Stimulated activated CD8-positive, alpha-beta memory T cell treated with anti-CD3 and anti-CD28 coated beads, Interleukin-4, amount 100 ng/mL, for 1 hour (primary cell): ENCODE measurements at places on chromosomes 2 and 18.
A peak's percentile ranks its signal among the peaks of the same experiment; 100 is the strongest.

DNA sequence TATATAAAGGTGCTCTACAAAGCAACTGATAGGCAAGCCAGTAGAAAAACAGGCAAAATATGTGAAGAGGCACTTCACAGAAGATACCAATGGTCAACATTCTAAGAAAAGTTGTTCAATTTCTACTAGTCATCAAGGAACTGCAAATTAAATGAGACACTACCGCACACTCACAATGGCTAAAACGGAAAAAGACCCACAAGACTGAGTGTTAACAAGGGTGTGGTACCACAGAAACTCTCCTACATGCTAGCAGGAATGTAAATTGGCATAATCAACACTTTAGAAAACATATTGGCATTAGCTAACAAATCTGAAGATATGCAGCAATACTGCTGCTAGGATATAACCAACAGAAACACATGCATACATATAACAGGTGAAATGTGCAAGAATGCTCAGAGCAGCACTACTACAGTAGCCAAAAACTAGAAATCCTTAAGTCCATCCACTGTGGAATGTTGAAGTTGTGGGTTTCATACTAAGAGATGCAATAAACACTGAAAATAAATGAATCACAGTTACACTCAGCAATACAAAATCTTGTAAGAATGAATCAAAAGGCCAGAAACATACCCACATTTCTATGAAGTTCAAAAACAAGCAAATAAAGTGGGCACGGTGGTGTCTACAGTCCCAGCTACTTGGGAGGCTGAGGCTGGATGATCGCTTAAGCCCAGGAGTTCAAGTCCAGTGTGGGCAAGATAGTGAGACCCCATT is 9.2 kb downstream of the RNU4ATAC start:
- DNase-seq = no peak

DNA sequence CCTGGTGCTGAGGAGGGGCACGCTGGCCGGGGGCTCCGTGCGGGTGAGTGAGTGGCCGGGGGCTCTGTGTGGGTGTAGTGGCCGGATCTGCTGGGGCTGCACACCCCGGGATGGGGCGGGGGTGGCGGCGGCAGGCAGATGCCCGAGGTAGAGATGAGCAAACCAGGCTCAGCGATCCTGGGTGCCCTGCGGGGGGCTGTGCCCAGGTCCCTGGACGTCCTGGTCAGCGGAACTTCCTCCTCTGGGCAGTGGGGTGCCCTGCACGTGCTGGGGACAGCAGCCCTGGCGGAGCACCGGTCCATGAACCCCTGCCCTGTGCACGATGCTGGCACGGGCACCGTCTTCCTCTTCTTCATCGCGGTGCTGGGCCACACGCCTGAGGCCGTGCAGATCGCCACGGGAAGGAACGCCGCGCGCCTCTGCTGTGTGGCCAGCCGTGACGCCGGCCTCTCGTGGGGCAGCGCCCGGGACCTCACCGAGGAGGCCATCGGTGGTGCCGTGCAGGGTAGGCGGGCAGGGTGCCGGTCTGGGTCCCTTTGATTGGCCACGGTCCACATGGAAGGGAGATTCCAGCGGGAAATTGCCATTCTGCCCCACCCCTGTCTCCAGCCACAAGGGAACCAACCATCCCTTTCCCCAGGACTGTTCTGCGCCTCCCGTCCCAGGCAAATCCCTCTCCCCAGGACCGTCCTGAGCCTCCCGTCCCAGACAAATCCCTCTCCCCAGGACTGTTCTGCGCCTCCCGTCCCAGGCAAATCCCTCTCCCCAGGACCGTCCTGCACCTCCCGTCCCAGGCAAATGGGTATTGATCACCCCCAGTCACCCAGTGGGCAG is 5.9 kb downstream of the NEU4 start:
- no peak for DNase-seq

DNA sequence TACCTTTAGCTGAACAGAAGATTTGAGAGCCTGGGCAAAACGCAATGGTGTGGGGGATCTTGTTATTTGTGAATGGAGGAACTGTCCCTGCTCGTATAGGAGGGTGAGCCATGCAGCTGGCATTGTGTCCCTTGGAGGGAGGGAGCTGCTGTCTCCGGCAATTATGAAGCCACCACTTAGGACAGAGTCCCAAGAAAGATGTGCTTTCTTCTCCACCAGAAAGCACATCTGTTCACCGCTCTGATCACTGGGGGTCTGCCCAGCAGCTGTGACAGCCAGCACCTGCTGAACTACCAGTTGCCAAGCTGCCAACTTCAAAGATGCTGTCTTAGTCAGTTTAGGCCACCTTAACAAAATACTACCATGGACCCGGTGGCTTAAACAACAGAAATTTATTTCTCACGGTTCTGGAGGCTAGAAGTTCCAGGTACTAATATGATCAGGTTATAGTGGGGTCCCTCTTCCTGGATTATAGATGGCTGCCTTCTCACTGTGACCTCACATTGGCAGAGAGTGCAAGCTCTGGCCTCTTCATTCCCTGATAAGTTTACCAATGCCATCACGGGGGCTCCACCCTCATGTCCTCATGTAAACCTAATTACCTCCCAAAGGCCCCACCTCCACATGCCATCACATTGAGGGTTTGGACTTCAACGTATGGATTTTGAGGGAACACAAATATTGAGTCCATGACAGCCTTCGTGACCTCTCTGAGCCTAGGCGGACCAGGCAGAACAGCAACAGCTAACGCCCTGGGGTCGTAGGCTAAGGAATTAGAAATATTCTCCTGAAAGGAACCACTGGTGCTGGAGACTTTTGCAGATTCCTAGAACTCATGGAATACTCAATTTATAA is 148.3 kb downstream of the RHBDD1 start:
- no peak for DNase-seq

- no peak for DNase-seq
Observed at GRCh38 chr2:71608034-71608433, 154.7 kb downstream of the DYSF start.

DNA sequence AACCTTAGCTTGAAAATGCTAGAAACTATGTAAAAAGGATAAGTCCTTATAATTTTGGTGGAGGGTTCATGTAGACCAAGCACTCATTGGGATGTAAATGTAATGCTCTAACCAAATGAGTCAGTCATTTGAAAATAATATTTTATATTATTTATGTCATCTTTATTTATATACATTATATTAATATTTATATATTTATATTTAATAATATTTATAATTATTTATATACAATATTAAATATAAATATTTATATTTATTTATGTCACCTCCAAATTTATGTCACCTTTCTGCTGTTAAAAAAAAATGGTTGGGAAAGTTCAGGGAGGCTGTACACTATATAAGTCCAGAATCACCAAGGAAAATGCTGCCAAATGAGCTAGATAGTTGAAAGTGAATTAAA is 254.3 kb downstream of the FIGN start:
- DNase-seq = no peak

DNA sequence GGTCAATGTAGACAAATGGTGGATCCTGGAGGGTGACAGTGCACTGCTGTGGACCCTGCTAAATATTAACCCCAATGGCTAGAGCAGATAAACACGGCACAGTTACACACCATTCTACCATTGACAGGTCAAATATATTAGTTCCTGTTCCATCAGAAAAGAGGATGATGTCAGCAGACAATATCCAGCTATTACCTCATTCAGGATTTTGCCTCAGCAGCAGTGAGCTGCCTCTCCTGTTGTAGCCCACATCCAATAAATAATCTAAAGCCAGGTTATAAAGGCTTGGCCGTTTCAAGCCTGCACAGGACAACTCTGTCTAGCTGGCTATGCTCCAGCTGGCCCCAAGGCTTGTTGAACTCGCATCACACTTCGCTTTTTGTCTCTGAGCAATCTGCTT is 31.6 kb upstream of the NETO1 start:
- DNase-seq = no peak

GRCh38 chr2:151083856-151084795 is 177.5 kb downstream of the RBM43 start:
- DNase-seq = no peak

GRCh38 chr2:239793086-239793485 is 232.1 kb downstream of the NDUFA10 start:
- DNase-seq = no peak

DNA sequence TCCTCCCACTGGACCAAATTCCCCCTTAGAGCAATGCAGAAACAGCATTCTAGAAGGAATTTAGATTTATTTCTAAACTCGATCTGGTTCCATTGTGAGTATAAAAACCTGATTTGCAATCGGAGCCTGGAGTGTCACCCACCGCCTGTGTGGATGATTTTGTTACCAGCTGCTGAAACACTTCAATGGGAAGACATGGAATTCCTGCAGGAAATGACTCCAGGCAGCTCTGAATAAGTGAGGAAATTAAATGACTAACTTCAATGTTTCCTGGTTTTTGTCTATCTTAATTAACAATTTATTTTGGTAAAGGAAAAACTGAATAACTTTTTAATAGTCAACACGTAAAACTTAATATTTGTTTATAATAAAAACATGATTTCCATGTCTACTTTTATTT is 19.3 kb downstream of the CTAGE1 start:
- no peak for DNase-seq

DNA sequence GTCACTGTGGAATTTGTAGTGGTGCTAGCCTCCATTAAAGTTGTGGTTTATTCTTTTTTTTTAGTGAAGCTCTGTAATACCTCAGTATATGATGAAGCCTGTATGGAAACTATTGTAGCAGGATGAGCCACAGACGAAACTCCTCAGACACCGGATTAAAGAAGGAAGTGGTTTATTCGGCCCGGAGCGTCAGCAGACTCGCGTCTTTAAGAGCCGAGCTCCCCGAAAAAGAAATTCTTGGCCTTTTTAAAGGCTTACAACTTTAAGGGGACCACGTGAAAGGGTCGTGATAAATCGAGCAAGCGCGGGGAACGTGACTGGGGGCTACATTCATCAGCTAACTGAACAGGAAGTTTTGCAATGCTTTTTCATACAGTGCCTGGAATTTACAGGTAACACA is 8.1 kb upstream of the CCL20 start:
- no peak for DNase-seq

- no peak for DNase-seq
Observed at GRCh38 chr2:157182834-157183396, 74.6 kb upstream of the GALNT5 start.

- DNase-seq = no peak
Observed at GRCh38 chr18:12516049-12516630, 108.4 kb downstream of the PRELID3A start.

- DNase-seq = peak; percentile 21
Observed at GRCh38 chr2:110674620-110675555, 3.0 kb downstream of the BUB1 start.

- DNase-seq = no peak
Observed at GRCh38 chr2:143828763-143829537, 691.0 kb downstream of the ZEB2 start.

DNA sequence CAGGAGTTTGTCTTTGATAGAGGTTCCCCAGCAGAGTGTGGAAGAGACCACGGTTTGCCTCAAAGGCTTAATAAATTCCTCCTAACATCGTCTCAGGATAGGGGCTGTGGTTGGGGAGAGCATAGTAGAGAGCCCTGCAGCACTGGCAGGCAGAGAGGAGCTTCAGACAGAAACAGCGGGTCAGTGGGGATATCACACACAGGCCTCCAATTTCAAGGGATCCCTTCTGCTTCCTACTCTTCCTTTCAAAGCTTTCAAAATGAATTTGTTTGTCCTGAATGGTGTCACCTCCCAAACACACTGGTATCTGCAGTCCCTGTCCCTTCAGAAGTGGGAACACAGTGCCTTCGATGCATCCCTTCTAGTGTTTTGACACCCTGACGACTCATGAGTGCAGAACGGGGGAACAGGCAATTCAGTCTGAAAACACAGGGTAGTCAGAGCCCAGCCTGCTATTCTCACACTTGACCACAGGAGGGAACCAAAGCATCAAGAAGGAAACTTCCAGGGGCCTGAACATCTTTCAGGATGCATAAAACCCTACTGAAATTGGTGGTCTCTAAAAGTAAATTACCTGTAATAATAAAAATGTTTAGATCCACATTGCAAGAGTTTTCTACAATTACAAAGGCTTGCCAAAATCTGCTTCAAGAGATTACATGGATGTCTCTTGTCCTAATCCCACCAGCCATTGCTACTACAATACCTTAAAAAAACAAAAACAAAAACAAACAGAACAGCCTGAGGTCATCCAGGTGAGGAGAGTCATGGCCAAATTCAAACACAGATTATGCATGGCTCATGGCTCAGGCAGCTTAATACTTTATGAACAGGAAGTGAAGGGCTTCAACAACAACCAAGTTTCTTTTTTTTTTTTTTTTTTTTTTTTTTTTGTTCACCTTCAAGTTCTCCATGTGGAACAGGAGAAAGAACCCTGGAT is 49.8 kb downstream of the SLC14A2 start:
- DNase-seq = peak; percentile 48

DNA sequence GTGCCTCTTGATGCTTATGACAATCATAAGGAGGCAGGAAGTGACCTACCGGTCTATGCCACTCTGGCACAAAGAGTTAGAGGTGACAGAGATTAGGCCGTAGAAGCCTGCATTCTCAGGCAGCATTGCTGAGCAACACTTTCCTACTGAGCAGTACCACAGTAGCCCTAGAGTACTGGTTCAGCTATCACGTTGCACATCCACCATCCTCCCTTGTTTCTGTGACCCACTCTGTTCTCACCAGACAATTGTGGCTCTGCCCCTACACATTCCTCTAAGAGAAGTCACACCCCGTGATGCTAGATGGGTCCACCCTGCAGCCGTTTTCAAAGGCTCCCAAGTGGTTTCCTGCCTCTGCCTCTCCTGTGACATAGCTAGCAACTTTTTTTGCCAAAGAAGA is 22.6 kb upstream of the SUCLG1 start:
- DNase-seq = no peak

GRCh38 chr2:42046819-42047487 is 868 bp upstream of the PKDCC start:
- no peak for DNase-seq

DNA sequence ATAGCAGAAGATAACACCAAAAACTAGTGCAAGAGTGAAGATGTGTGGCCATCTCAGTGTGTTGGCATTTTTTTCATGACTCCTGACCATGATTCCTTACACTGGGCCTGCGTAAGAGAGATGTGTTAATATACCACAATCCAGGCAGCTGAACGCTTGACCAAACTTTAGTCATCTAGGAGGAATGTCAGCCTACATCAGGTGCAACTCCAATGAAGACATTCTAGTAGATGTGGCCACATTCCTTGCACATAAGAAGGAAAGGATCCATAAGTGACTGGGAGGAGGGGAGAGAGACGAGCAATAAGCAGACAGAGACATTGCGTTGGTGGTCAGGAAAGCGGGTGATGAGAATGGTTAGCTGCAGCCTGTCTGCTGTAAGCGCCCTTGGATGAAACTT is 42.6 kb downstream of the CYRIA start:
- DNase-seq = no peak
